ENCODE measurements at places on chromosomes 4 and X. TPM values are rescaled to one million over a fixed set of nuclear protein-coding genes. Genes with fewer than 3 reads are reported as not detected.

Gene NRK
- 3.1 TPM for total RNA-seq

DNA sequence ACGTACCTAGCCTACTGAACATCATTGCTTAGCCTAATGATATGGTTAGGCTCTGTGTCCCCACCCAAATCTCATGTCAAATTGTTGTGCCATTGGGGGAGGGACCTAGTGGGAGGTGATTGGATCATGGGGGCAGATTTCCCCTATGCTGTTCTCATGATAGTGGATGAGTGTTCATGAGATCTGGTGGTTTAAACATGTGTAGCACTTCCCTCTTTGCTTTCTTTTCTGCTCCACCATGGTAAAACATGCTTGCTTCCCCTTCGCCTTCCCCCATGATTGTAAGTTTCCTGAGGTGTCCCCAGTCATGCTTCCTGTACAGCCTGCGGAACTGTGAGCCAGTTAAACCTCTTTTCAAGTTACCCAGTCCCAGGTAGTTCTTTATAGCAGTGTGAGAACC, 102.6 kb downstream of the RAPGEF2 start:
- no peak for DNase-seq

GRCh38 chr4:87219632-87220093, 755 bp downstream of the KLHL8 start:
- peak; percentile 40 for DNase-seq

DNA sequence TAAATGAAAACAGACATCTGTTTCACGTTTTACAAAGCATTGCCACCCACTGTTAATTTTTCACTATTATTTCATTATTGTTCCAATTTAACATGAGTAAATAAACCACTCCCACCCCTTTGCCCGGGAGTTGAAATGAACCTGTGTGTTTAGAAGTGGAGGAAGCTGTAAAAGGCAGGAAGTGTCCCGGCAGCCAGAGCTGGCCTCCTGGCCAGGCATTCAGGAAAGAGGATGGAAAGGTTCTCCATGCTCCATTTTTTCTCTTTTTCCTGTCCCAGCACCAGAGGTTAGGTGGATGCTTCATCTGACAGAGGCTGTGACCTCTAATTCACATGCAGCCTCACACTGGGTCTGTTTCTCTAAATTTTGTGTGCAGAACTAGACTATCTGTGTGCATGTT, 55.5 kb upstream of the LNX1 start:
- DNase-seq: no peak

GRCh38 chrX:23851544-23851943, 56.2 kb downstream of the APOO start:
- DNase-seq: no peak

All from WTC11 (cell line).